ENCODE measurements at places on chromosomes 4 and X. TPM values are rescaled to one million over a fixed set of nuclear protein-coding genes. Genes with fewer than 3 reads are reported as not detected.

- DNase-seq: no peak
Observed at GRCh38 chr4:127778102-127778501, 4.0 kb upstream of the HSPA4L start.

GRCh38 chrX:10922159-10922558 is 189.0 kb upstream of the HCCS start:
- DNase-seq: no peak

- DNase-seq: no peak
Observed at GRCh38 chr4:114479595-114479994, 119.0 kb upstream of the UGT8 start.

DNA sequence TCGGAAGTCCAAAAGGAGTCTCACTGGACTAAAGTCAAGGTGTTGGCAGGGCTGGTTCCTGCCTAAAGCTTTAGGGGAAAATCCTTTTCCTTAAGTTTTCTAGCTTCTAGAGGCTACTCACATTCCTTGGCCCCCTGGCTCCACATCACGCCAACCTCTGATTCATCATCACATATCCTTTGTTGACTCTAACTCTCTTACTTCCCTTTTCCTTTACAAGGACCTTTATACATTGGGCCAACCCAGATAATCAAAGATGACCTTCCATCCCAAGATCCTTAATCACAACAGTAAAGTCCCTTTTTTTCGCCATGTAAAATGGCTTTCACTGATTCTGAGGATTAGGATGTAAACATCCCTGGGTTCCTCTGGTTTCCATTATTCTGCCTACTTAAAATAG is 146.4 kb upstream of the DCAF8L1 start:
- no peak for DNase-seq

GRCh38 chr4:86452924-86453531 is 93.2 kb upstream of the MAPK10 start:
- DNase-seq: peak; percentile 65

GRCh38 chr4:5828005-5828391 is 64.9 kb downstream of the CRMP1 start:
- no peak for DNase-seq

DNA sequence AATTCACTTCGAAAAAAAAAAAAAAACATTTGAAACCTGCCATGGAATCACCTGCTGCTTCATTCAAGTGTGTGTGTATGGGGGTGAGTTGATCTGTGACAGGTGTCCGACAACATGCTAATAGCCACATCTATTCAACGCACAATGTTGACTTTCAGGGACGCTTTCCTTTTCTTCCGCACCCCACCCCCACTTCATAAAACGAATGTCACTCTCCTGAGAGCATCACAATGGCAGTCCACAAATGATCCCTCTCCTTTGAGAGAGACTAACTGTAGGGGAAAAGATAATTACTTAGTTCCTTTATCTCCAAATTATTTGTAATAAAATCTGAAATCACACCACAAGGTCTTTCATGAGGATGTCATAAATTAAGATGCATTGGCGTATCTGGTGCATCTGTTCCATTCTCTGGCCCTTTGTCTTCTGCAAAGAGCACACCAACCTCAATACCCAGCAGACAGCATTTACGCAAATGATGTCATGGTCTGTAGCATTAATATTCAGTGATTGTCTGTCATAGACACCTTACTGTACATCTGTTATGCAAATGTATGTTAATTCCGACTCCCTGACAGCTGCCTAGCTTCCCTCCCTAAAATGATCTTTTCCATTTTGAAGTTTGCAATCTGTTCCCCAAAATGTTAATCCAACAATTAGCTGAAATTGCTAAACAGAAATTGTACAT is 640.0 kb upstream of the BOD1L1 start:
- no peak for DNase-seq

GRCh38 chr4:26141051-26141721 is 179.6 kb upstream of the RBPJ start:
- no peak for DNase-seq

GRCh38 chr4:66273110-66273509 is 602.8 kb upstream of the EPHA5 start:
- DNase-seq: no peak

- no peak for DNase-seq
Observed at GRCh38 chrX:151359931-151360871, 36.8 kb upstream of the VMA21 start.

GRCh38 chr4:147547314-147548056 is 66.6 kb downstream of the EDNRA start:
- DNase-seq: no peak

GRCh38 chr4:80489798-80490197 is 154.3 kb downstream of the CFAP299 start:
- no peak for DNase-seq

DNA sequence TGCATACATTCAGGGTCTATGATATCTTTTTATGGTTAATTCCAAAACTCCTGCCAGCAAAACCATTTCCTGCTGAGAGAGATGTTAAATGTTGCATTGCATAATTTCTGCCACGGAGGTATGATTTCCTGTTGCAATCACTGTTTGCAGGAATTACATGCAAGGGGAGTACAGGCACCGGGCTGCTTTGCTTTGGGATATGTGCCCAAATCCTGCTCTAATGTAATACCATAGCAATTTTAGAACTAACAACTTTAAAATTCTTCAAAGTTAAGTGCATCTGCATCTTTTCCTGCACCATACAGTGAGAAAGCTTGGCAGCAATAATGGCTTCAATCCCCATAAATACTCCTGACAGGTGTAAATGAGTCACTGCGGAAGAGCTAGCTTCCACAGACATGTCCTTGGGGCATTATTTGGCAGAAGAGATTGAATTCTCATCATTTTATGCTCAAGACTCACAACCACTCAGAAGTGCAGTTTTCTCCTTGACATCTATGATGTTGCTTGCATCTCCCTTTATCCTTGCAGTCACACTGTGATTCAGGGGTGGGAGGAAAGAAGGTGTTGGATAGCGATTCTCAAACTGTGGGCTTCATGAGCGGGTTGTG is 29.6 kb downstream of the TRIM2 start:
- peak; percentile 57 for DNase-seq

DNA sequence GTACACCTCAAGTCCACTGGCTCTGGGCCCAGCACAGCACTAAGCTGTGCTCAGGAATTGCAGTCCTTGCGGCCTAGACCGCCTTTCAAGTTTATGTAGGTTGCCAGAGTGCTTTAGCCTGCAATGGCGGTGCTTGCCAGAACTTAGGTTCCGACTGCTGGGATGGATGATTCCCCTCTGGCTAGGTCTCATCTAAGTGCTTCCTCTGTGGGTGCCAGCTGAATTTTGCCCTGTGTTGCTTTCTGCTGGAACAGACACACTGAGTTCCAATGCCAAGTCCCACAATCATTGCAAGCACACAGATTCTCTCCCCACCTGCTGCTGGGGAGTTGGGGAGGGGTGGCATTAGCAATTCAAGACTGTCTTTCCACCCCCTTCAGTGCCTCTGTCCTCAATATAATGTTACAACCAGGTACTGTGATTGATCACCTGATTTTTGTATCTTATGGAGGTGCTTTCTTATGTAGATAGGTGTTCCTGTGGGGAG is 129.5 kb downstream of the GRID2 start:
- no peak for DNase-seq

GRCh38 chr4:76589872-76590797 is 155.1 kb downstream of the SHROOM3 start:
- no peak for DNase-seq

DNA sequence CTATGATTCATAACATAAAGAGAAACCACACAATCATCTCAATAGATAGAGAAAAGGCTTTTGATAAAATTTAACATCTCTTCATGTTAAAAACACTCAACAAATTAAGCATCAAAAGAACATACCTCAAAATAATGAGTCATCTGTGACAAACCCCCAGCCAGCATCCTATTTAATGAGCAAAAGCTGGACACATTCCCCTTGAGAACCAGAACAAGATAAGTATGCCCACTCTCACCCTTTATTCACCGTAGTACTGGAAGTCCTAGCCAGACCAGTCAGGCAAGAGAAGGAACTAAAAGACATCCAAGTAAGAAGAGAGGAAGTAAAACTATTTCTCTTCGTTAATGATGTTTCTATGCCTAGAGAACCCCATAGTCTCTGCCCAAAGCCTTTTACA is 507.2 kb downstream of the PABPC4L start:
- no peak for DNase-seq

- DNase-seq: no peak
Observed at GRCh38 chr4:111639876-111640275, 505.4 kb upstream of the FAM241A start.

GRCh38 chrX:115350711-115351381 is 61.3 kb downstream of the LUZP4 start:
- no peak for DNase-seq

DNA sequence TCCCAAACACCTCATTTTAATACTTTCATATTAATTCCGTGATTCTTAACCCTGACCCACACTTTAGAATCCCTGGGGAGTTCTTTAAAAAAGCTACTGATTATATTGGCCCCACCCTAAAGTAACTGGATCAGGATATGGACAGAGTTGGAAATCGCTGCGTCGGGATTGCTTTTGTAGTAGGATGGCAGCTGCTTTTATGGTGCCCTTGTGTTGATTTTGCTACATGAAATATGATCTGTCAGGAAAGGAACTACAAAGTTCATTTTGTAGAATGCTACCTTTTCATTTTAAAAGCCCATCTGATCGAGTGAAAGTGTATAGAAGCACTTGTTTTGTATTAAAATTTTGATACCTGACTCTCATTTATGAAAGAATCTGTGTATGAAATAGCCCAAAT is 43.6 kb downstream of the TMEM131L start:
- DNase-seq: no peak

DNA sequence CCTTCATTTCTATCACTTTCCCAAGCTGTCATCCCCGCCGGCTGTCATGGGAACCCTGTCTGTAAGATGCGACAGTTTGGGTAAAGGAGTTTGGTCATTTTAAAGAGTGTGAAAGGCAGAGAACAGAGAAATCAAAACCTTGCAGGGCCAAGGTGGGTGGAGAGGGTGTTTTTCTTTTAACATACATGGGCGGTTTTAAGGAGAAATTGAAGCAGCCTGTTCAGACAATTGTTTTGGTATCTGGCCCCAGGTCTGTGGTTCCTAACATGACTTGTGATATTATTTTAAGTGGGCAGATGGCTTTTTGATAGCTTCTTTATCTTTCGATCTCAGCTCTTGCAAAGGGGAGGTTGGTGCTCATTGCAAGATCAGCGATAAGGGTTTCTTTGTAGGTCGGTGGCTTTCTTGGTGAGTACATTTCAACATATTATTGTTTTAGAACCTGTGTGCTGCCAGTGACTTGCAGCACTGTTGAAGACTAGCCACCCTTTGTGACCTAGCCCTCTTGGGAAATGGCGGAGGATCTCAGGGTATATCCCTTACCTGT is 3.7 kb downstream of the PPP1R3F start:
- no peak for DNase-seq

- DNase-seq: no peak
Observed at GRCh38 chrX:145936769-145937168, 119.1 kb downstream of the SLITRK2 start.

DNA sequence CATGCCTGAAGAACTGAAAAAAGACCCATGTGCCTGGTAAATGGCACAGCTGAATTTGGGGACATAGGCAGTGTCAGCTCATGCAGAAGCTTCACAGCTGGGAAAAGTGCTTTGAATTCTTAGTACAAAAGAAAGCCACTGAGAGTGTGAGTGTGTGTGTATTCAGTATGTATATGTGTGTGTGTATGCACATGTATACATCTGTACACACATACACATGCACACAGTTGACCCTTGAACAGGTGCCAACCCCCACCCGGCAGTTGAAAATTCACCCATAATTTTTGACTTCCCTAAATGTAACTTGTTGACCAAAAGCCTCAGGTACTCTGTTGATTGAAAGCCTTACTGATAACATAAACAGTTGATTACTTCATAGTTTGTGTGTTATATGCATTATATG is 49.5 kb upstream of the ENPP6 start:
- DNase-seq: no peak

- DNase-seq: no peak
Observed at GRCh38 chr4:150982557-150983233, 32.4 kb downstream of the LRBA start.

DNA sequence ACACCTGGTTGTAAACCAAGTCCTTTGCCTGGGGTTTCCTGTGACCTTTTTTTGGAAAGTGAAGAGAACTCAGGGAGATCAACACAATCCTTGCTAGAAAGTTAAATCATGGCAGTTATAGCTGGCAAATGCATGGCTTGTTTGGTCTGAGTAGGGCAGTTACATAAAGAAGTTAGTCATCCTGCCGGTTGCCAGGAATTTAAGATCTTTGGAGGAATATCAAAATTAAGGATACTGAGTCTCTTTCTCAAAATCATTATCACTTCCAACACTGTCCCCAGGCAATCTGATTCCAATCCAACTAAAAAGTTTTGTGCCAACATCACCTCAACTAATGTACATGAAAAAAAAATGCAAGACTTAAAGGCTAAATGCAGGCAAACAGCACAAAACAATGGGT is 40.3 kb downstream of the C4orf54 start:
- no peak for DNase-seq

- DNase-seq: peak; percentile 28
Observed at GRCh38 chrX:149962859-149963757, 24.8 kb upstream of the EOLA2 start.

DNA sequence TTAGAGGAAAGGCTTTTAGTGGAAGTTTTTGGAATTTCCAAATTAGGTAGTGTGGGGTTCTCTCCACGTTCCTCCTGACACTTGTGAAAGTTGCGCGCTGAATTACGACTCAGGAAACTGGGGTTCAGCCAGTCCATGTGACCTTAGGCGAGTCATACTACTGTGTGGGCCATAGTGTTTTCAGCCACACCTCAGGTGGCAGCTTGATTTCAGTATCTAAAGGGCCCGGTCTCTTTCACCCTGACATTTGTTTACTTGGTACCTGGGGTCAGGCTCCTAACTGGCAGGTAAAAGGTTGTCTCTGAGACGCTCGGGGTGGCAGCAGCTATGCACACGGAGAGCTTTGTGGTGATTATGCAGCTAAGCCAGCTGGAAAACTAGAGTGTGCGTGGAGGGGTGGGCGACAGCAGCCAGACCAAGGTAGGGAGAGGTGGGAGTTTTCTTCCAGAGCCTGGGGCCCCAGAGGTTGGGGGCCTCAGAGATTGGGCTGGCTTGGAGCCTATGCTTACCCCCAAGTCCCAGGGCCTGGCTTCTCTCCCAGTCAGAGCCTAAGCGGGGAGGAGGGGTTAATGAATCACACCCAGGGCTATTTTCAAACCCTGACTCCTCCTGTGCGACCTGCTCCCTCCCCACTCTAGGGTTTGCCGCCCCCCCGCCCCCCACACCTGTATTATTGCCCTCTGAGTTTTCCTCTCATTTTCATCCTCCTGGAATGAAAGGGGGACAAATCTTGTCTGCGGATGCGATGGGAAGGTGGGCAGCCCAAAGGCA is 47.2 kb downstream of the STARD8 start:
- no peak for DNase-seq

RS1 gene
- not detected for total RNA-seq

CXorf66 gene
- total RNA-seq: not detected

TMEM156 gene
- not detected for total RNA-seq

HTRA3 gene
- total RNA-seq: 30.6 TPM

ITM2A gene
- total RNA-seq: 69.7 TPM

RAB33A gene
- total RNA-seq: not detected

RAB39B gene
- total RNA-seq: not detected

MAGEA11 gene
- not detected for total RNA-seq

TKTL1 gene
- total RNA-seq: not detected

TECRL gene
- total RNA-seq: not detected

PCDH19 gene
- 5.2 TPM for total RNA-seq

F8 gene
- total RNA-seq: 32.3 TPM

FHDC1 gene
- total RNA-seq: 1.4 TPM

XG gene
- not detected for total RNA-seq

Data from uterus (tissue), 4 donors.